Heart right ventricle (tissue), 16 donors: ENCODE measurements at places on chromosomes 5 and 9. TPM values are rescaled to one million over a fixed set of nuclear protein-coding genes. Genes with fewer than 3 reads are reported as not detected.

- no peak for DNase-seq
- no peaks in the 10 kb centered on the region for H3K27me3 ChIP-seq
- peaks cover 25% of the 10 kb centered on the region for H3K4me1 ChIP-seq
- no peak overlapping the region for H3K4me3 ChIP-seq
Observed at GRCh38 chr5:111730659-111731382, 26.2 kb downstream of the NREP start.

DNA sequence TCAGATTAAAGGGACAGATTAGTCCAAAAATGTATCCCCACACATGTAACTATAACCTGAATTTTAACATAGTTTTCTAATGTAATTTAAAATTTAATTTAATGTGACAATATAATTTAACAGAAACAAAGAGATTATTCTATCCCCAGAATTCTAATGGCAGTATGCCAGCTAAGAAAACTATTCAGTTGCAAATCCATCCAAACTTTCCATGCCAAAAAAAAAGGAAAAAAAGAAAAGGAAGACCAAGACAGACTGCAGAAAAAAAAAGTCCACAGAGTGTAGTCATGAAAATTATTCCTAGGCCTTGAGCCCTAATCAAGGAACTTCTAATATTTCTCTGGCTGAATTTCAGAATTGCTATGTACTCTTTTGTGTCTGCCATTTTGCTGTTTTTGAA, 217.6 kb downstream of the CDH18 start:
- DNase-seq, result no peak
- no peak overlapping the region for H3K27ac ChIP-seq
- no peaks in the 10 kb centered on the region for H3K27me3 ChIP-seq

- DNase-seq, result peak; percentile 58
- H3K4me1 ChIP-seq, result peaks cover 6% of the 10 kb centered on the region
- H3K27ac ChIP-seq, result no peak overlapping the region
Observed at GRCh38 chr9:96219026-96219899, 82.7 kb downstream of the HSD17B3 start.

DNA sequence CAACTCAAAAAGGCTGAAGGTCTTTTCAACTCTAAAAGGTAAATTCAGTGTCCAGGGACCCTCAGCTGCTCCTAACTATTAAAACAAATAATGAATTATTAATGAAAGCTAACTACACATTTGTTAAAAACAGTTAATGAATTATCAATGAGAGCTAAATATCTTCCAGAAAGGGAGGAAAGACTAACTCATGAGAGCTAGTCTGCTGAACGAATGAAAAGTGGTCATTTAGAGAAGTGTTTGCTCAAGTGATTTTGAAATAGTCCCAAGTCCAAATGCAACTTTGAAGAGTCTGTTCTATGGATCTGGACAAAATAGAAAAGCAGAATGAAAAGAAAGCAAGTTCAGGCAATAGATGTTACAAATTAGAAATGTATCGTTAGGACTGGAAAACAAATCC, 133.9 kb upstream of the SPEF2 start:
- H3K27me3 ChIP-seq, result no peaks in the 10 kb centered on the region
- no peak for DNase-seq
- H3K36me3 ChIP-seq, result no peaks in the 10 kb centered on the region
- no peak overlapping the region for H3K27ac ChIP-seq

- no peaks in the 10 kb centered on the region for H3K36me3 ChIP-seq
- no peak overlapping the region for H3K4me3 ChIP-seq
- no peak overlapping the region for H3K27ac ChIP-seq
- no peak for DNase-seq
Observed at GRCh38 chr5:79560771-79561524, 47.0 kb upstream of the HOMER1 start.

DNA sequence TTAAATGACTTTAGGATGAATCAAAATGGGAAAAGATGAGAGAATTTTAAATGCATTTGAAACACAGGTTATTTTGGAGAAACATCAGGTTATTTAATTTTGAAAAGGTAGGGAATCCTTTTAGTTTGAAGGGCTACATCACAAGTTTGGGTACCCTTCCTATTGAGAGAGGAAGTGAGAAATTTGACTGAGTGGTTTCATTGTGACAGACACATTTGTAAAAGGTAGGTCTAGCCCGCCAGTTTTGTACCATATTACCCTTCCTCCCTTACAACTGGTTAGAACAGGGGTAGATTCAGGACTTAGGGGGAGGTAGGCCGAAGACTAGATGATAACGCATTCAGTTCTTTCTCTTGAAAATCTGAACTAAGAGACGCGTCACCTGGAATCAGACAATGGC, 464.2 kb downstream of the EBF1 start:
- no peaks in the 10 kb centered on the region for H3K36me3 ChIP-seq
- H3K27ac ChIP-seq, result no peak overlapping the region
- H3K4me3 ChIP-seq, result no peak overlapping the region
- DNase-seq, result no peak

- H3K27me3 ChIP-seq, result no peaks in the 10 kb centered on the region
- no peaks in the 10 kb centered on the region for H3K4me1 ChIP-seq
- no peaks in the 10 kb centered on the region for H3K36me3 ChIP-seq
- no peak overlapping the region for H3K4me3 ChIP-seq
- H3K27ac ChIP-seq, result no peak overlapping the region
- no peak for DNase-seq
Observed at GRCh38 chr5:22621084-22621483, 232.1 kb downstream of the CDH12 start.

CDO1 gene
- polyA plus RNA-seq, result 4.7 TPM

PTPRD gene
- polyA plus RNA-seq, result 2.0 TPM

PHYKPL gene
- polyA plus RNA-seq, result 24.8 TPM

PTPN3 gene
- polyA plus RNA-seq, result 10.7 TPM

INSL4 gene
- polyA plus RNA-seq, result not detected
